ENCODE measurements at places on chromosomes 7 and 10.

DNA sequence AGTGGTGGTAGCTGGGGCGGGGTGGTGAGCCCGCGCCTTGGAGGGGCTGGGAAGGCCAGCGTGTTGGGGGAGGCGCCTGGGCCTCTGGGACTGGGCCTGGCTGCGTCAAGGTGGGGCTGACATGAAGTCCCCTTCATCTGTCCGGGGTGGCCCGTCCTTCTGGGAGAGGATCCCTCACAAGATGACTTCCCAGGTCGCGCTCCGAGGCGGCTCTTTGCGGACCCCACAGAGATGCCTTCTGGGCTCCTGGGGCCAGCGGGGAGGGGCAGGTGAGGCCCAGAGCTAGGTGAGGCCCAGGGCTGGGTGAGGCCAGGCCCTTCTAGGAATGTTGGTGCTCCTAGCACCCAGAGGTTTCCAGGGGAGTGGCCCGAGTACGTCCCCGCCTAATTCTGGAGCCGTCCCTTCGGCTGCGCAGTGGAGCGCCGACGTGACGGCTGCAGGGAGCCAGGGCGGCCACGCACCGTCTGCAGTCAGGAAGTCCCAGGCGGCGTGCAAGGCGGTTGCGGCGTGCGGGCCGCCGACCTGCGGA is 58.2 kb upstream of the NUPR2 start:
- DNase-seq, result no peak

DNA sequence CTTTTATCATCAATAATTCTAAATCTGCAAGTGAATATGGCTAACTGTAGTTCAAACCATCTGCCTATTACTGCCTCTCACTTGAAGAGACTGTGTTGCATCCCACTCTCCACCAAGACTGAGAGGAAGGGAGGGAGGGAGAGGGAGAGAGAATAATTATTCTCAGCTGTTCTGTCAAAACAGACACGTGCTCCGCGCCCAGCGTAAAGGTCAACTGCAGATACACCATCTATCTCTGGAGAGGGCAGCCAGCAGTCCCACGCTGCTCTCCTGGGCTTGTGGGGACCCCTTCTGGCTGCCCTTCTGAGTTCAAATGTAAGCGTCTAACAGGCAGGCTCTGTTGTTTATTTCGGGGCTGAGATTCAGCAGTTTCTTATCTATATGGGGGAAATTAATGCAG is 625.5 kb upstream of the GALNT17 start:
- no peak for DNase-seq

- no peak for DNase-seq
These were observed 17.4 kb downstream of the IRF5 start for GRCh38 chr7:128954830-128955802.

DNA sequence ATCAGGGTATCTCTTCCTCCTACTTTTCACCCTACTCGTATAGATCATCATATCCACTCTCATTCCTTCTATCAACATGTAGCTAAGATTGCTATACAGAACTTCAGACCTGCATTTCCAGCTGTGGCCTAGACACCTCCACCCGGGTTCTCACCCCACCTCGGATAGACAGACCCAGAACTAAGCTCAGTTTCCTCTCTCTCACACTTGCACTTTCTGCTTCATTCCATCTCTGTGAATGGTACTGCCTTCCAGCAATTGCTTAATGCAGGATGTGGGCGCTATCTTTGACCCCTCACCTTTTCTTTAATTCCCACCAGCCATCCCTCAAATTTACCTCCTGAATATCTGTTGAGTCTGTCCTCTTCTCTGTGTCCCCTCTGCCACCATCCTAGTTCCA is 35.7 kb downstream of the AGK start:
- DNase-seq, result no peak

GRCh38 chr7:150373049-150373801 is 4.6 kb downstream of the REPIN1 start:
- no peak for DNase-seq

- DNase-seq, result no peak
These were observed 1.0 kb upstream of the AVPI1 start for GRCh38 chr10:97687785-97688781.

DNA sequence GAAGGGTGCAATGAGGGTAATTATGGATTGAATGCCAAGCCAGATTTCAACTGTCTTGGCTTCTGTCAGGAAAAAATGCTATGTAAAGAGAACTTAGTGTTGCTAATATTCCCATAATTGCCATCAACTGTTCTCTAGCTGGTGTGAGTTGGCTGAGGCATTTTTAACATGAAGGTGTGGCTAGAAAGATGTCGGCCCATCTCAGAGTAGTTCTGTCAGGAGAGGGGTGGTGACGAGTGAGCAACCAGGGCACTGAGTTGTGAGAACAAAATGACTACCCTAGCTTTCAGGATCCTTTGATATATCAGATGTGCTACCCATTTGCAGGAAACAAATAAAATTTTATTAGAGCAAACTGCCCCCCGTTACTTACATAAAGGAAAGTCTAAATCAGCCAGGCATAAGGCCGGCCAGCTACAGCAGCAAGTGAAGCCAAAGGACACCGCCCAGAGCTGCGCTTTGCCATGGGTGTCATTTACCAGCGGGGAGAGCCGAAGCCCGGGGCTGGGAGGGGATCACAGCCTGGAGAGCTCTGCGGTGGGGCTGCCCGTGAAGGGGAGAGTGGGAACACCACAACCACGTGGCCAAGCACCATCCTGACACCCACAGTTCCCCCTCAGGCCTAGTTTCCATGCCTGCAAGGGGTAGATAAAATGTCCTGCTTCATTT is 141.4 kb downstream of the ICA1 start:
- DNase-seq, result no peak

DNA sequence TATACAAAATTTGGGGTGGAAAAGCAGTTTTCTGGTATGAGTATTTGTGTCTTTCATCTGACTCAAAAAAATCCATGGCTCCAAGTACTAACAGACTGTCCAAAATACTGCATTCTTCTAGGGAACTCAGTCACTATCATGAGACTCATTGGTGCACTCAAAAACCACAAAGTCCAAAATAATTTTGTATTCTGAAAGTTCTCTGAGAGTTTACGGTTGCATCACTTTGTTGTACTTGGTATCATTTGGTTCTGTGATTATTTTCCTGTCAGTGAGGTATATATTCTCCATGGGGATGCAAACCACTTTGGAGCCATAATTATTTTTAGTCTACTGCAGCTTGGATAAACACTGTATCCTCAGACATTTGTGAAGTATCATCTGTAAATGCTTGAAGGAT is 28.0 kb upstream of the CABCOCO1 start:
- no peak for DNase-seq

- DNase-seq, result no peak
These were observed 81.0 kb downstream of the PPP1R3C start for GRCh38 chr10:91551856-91552255.

DNA sequence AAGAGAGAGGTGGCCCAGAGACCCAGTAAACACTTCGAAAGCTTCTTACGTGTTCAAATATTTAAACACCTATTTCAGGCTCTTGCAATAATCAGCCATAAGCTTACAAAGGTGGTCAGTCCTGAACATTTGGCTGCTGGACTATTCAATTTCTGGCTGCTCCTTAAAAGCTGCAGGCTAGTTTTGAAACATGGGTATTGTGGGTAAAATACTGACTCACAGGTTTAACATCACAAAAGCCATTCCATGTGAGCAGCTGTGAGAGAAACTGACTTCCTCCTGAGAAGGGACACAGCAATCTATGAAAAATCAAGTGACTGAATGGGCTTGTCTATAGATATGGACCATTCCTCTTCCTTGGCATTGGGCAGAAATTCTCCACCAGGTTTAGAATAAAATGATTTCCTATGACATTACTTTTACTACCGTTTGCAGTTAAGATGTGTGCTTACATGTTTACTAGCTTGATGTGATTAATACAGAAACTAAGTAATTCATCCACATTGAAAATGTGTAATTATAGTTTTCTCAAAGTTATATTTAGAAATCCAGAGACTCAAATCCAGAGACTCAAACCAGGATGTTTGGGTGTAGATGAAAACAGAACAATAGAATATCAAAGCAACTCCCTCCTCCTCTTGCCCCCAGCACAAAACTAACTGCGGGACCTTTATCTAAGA is 252.3 kb downstream of the GATA3 start:
- no peak for DNase-seq

DNA sequence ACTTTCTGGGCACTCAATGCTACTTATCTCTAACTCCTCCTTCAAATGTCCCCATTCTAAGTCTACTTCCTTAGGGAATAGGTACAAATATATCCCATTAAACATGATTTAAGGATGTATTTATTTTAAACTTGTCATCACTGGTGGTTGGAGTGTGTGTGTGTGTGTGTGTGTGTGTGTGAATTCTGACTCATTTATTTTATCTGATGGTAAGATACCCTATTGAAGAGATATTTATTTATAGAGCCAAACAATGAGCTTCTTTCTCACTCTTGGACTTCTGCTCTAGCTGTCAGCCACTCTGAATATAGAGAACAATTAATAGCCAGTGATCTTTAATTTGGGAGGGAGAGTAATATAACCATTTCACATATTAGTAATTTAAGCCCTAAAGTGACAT is 17.8 kb upstream of the MAGI2 start:
- DNase-seq, result no peak

DNA sequence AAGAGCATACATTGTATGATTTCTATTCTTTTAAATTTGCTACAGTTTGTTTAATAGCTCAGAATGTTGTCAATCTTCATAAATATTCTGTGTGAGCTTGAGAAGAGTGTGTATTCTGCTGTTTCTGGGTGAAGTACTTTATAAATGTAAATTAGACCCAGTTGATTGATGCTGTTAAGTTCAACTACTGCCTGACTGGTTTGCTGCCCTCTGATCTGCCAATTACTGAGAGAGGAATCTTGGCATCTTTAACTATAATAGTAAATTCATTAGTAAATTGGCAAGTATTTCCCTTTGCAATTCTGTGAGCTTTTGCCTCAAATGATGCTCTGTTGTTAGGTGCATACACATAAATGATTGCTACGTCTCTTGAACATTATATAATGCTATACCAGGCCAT is 255.1 kb upstream of the PLXDC2 start:
- DNase-seq, result no peak

- DNase-seq, result no peak
These were observed 41.4 kb upstream of the TMEM196 start for GRCh38 chr7:19814776-19815175.

- DNase-seq, result no peak
These were observed 104.7 kb upstream of the IL6 start for GRCh38 chr7:22622116-22622785.

DNA sequence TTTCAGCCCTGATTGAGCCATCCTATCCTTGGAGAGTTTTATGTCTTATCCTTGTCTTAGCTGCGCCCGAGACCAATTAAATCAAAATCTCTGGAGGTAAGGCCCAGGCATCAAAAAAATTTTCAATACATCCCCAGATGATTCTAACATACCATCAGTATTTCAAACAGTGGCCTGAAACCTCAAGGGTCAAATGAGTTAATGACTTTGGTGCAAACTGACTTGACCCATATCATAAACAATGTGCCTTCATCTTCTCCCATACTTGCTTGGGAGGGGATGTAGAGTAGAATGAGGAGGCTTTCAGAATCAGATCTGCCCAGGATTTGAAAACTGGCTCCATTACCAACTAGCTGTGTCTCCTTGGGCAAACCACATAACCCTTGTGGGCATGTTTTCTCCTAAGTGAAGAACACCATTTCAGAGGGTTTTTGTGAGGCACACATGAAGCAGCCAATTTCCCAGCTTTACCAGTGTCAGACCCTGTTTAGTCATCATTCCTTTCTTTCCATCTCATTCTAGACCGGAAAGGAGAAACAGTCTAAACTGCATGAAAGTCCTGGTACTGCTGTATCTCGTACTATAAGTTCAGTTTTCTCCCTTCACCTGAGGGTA is 35.7 kb upstream of the ATXN7L1 start:
- no peak for DNase-seq

DNA sequence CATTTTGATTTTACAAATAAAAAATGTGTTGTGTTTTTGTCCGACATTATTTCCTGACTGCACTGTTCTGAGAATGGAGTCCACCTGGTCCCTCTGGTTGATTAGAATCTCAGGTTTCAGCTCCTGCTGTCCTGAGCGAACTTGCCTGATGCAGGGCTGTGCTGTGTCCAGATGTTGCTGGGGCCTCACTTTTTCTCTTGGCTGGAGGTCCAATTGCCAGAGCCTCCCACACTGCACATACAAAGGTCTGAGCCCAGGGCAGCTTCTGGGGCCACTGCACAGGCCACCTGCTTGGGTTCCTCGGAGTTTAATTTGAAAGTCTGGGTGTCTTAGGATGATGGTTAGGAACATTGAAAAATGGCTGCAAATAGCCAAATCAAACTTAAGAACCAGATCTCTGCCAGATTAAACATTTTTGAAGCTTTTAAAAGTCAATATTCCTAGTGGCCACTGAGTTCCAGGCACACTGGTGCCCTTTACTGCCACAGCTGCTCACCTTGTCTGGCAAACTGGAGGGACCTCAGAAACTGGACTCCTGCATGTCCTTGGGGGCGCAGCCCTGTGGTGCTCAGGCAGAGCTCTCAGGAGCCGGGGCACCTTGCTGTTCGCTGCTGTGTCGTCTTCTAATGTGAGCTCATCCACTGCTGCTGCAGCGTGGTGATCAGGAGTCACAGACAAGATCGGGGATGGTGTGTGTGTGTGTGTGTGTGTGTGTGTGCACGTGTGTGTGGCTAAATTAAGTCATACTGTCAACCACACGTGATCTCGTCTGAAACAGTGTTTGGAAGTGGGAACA is 75.0 kb downstream of the WDR37 start:
- no peak for DNase-seq

DNA sequence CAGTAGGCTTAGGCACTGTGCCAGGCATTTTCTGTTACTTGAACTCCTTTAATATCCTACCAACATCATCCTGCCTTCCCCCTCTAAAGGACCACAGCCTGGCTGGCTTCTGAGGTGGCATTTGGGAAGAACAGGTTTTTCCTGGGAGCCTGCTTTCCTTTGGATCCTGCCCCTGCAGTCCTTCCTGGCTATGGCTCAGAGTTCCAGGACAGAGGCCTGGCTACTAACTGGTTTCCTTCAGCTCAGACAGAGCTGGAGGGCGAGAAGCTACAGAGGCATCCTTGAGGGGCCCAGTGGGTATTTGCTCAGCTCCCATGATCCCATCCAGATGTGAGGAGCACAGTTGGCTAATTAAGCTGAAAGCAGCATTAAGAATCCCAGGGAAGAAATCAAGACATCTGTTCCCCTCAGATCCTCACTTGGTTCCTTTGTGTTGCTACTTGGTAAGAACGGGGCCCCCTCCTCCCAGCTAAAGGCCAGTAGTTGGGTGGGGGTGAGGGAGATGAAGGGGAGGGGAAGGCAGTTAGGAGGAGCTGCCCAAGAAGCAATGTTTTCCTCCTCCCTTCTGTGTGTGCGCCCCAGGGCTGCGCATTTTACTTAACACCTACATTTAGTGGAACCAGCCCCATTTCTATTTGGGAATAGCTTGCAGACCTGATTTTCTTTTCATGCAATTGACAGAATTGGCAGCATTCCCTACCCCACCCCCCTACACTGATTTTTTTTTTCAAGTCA is 142.6 kb upstream of the SORCS3 start:
- DNase-seq, result no peak

GRCh38 chr7:144113651-144114050 is 4.3 kb downstream of the OR2A2 start:
- DNase-seq, result no peak
